ENCODE measurements at places on chromosomes 3 and 15.

DNA sequence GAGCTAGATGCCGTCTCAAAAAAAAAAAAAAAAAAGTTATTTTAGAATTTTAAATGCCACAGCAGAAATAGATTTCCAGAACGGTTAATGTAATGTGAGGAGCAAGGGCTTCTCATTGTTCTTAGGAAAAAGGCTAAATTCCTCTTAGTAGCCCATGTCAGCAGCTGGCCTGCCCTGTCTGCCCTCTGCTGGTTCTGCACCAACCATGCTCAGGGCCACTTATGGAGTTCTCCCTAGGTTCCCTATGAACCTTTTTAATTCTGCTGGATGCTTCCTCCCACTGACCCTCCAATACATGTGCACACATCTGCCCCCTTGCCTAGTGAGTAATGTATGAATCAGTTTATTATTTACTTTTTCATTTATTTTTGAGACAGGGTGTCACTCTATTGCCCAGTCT, 32.2 kb upstream of the DPPA4 start:
- DNase-seq, result no peak

DNA sequence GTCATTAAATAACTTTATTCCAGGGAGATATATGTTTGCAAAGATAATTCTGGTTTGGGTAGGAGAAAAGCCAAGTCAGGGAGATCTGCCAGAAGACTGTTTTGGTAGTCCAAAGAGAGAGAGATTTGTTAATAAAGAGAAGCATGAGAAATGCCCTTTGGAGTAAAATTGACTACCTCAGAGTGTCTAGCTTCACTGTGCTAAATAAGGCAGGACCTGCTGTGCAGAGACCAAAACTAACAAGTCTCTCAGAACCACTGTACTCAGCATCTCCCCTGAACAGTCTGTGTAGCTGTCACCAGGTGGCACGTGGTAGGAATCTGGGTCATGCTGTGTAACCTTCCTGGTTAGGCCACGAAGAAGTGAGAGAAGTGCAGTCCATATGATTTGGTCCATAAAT, 31.6 kb upstream of the SLC35G2 start:
- DNase-seq, result no peak

DNA sequence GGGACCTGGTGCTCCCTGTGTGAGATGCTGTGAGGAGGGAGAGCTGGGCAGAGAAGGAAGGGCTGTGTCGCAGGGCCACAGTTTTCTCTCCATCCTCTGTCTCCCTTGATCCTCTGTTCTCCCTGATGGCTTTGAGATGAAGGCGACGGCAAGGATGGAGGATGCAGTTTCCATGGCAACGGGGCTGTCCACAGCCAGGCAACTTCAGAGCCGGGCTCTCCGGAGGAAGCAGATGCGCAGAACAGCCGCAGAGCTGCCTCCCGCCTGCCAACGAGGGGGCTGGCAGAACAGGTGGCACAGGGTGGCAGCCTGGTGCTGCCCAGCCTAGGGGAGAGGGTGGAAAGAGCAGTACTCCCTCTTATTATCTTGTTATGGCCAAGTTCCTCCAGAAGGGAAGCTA, 9.9 kb upstream of the GRM2 start:
- no peak for DNase-seq

- peak; percentile 73 for DNase-seq
These were observed 9.7 kb downstream of the STOML1 start for GRCh38 chr15:73982222-73982962.

DNA sequence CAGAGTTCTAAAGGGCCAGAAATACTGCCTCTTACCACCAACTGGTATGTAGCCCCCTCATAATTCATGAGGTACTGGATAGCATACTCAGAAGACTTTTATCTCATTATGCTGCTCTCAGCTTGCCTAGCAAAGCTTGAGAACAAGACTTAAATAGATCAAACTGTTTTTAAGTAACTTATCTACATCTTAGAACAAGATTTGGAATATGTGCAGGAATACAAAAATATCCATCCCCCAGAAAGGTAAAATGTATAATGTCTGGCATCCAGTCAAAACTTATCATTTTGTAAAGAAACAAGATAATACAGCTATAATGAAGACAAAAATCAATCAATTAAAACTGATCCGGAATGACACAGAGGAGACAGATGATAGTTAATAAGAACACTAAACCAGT, 400.4 kb upstream of the TGFBR2 start:
- no peak for DNase-seq

DNA sequence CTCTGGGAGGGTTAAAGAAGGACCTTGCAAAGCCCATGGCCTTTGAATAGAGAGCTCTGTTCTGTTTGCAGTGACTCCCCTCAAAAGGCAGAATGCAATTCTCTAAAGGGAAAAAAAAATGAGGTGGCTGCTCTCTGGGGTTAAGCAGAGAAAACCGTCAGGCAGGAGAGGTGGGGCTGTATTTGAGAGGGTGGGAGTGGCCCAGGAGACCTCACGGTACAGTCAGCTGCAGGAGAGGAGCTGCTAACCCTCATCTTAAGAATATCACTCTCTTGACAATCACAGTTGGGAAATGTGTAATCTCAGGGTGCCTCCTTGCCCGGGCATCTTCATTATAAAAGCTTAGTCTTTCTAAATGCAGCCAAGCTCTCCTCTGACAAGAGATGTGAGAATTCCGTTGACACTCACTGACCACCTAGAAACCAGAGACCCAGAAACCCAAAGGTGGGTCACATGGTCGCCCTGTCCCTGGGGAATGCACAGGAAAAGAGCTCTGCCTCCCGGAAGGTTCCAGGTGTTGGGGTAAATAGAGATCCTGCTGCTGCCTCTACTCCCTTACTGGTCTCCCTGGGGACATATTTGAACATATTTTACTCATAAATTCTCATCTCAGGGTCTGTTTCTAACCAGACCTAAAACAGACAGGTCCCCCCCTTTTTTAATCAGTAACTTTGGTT, 159.1 kb upstream of the CTDSPL start:
- DNase-seq, result no peak

- no peak for DNase-seq
These were observed 228.7 kb downstream of the WDR72 start for GRCh38 chr15:53530761-53531160.

DNA sequence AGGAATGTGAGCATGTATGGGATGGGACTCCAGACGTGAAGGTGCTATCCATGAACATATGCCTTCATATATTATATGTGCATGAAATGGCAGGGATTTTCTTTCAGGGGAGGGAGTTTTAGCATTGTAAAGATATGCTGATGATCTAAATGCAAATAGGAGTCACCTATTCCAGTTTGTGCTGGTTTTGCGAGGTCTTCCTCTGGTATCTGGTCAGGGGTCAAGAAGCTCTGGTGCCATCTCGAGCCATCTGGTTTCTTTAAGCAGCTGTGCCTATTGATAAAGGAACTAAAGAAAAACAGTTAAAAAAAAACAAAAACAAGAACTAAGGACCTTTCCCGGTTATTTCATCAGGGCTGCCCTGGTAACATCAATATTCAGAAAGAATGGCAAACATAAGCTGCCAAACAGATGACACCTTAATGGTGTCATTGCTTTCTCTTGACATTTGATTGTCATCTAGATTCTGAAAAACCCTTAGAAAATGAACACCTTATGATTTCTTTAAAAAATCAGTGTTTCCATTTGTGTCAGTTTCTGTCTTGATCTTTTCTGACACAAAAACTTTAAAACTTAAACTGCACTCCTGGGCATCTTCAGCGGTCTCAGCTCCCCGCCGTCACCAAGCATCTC, 22.7 kb downstream of the APH1B start:
- DNase-seq, result no peak

- DNase-seq, result no peak
These were observed 462.1 kb upstream of the NR2F2 start for GRCh38 chr15:95868450-95868849.

- DNase-seq, result no peak
These were observed 242.0 kb upstream of the SEMA6D start for GRCh38 chr15:47475336-47475735.

All from AG09309 (cell line).